ENCODE measurements at places on chromosomes 7 and 10.

GRCh38 chr7:45035371-45035770 is 35.4 kb downstream of the CCM2 start:
- DNase-seq, result no peak

DNA sequence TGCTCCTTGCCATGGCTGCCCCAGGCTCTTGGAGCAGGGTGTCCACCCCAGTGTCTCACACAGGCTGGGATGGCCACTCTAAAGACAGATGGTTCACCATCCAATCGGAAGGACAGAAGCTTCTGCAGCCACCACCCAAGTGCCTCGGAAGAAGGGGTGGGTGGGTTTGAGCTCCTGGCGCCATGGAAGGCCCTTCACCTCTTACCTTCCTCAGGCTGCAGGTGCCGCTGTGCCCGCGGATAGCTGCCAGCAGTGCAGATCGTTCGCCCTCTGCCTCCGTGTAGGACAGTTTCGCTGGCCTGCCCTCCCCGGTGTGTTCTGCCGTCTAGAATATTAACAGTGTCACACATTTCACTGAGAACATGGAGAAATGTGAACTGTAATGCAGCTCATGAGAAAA is 243.6 kb upstream of the GRB10 start:
- no peak for DNase-seq

DNA sequence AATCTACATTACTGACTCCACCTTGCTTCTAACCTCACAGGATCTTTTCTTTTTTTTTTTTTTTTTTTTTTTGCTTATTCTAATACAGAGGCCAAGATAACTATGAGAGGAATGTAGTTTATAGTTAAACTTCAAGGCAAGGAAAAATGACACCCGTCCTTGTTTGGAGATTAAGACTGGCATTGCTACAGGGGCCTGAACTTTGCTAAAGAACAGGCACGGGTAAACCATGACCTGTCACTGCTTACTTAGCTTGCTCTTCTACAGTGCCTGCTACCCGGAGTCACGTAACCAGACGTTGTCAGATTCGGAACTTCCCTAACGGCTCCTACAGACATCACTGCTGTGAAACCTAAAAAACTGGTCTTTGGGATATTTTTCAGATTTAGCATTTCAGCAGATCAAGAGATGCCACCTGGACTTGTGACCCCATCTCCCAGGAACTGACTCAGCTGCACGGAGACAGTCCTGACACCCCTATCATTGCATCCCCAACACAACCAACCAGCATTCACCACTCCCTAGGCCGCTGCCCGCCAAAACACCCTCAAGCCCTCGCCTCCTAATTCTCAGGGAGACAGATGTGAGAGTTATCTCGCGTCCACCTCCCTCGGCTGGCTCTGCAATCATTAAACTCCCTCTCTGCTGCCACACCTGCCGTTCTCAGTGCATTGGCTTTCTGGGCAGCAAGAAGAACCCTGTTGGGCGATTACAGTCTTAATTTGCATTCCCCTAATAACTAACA is 27.5 kb downstream of the MAD1L1 start:
- DNase-seq, result no peak

DNA sequence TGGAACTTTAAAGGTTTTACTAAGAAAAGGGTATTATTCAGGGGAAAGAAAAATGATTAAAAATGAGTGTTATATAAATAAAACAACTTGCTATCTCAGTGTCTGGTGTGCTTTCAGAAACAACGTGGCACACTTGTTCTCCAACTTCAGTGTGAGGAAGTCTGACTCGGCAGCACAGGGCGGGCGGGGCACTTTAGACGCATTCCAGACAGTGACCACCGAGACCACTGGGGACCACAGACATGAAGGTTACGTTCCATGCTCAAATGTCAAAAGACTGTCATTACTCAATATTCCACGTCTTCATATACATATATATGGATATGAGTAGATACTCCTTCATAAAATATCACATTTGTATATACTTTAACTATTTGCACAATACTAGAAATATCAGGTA is 87.0 kb downstream of the LARP4B start:
- DNase-seq, result no peak

GRCh38 chr7:158512042-158512441 is 75.6 kb downstream of the PTPRN2 start:
- no peak for DNase-seq

GRCh38 chr7:15921576-15921975 is 235.1 kb upstream of the MEOX2 start:
- no peak for DNase-seq

DNA sequence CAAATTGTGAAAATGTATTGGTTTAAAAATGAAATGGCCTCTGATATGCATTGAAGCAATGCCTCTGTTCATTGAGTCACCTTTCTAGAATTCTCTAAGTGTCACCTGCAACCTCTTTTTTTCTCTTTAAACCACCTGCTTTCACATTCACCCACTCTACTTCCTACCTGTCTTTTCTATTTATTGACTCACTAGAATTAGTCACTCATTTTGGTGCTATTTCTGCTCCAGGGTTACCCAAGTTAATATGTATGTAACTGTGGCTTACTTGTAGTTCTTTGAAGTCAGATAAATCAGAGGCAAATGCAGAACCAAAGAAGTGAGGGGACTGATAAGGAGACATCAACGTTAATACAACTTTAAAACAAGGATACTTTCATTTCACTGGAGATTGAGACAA is 674.7 kb downstream of the CCSER2 start:
- no peak for DNase-seq

DNA sequence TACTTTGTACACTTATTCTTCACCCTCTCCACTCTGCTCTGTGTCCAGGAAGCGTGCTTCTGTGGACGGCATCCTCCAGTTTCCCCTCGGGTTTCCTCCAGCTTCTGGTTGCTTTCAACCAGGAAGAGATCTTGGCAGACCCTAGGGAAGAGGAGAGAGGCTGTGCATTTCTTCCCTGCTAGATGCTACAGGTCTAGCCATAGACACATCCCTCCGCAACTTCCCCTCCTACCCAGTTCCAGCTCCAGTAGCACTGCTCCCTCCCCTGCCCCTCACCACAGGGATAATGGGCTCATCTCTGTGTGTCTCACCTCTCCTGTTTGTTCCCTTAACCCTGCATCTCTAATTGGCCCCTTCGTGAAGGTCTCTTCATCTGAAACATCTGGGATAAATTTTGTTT is 16.3 kb downstream of the TLL2 start:
- no peak for DNase-seq

GRCh38 chr10:112815269-112816032 is 134.6 kb upstream of the TCF7L2 start:
- no peak for DNase-seq

DNA sequence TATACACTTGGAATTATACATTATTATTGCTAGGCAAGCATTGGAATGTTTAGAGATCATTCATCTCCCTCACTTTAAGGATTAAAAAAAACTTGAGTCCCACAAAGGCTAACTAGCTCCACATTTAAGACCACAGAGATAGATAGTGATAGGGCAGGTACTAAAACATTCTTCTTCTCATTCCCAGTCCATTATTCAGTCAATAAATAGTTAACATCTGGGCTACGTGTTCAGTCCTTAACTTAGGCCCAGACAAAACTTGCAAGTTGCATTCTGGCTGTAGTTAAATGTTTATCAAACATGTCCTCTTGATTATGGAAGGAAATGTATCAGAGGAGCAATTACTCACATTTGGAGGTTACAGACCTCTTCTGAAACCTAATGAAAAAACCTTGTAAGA is 2.4 kb downstream of the GNG11 start:
- no peak for DNase-seq

DNA sequence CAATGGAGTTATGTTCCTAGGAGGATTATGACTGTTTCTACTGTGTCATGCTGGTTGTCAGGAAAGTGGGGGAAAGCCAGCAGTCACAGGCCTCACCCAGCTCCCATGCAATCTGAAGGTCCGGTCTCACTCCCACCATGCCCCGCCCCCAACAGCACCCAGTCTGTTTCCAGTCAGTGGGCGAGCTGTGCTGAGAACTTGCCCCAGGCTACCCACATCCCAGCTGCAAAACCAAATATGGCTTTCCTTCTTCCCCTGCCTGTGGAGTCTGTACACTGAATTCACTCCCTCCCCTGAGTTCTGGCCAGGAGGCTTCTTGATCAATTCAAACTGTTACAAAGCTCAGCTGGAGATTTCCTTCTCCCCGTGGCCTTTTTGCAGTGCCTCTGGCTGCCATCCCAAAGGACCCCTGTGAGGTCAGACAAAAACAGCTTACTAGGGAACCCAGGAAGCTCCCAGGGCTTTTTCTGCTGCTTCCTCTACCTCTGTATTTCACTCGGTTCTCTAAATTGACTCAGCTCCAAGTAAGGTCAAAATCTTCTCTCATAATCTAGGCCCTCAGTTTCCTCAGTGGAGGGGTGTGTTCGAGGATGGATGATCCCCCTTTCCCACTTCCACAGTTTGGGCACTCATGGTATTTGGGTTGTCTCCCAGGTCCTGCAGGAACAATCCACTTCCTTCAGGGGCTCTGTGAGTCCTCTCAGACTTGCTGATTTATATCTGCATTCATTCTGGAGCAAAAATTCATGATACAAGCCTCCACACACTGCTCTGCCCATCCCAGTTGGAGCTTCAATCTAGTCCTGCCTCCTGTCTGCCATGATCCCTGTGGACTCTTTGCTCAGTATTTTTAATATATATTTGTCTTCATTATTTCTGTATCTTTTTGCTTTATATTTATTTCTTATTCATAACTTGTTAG is 205.5 kb downstream of the SEMA3D start:
- DNase-seq, result peak; percentile 31

- DNase-seq, result no peak
Observed at GRCh38 chr10:100333661-100334440, 3.8 kb upstream of the PKD2L1 start.

GRCh38 chr10:70576803-70577517 is 25.6 kb downstream of the PRF1 start:
- no peak for DNase-seq

DNA sequence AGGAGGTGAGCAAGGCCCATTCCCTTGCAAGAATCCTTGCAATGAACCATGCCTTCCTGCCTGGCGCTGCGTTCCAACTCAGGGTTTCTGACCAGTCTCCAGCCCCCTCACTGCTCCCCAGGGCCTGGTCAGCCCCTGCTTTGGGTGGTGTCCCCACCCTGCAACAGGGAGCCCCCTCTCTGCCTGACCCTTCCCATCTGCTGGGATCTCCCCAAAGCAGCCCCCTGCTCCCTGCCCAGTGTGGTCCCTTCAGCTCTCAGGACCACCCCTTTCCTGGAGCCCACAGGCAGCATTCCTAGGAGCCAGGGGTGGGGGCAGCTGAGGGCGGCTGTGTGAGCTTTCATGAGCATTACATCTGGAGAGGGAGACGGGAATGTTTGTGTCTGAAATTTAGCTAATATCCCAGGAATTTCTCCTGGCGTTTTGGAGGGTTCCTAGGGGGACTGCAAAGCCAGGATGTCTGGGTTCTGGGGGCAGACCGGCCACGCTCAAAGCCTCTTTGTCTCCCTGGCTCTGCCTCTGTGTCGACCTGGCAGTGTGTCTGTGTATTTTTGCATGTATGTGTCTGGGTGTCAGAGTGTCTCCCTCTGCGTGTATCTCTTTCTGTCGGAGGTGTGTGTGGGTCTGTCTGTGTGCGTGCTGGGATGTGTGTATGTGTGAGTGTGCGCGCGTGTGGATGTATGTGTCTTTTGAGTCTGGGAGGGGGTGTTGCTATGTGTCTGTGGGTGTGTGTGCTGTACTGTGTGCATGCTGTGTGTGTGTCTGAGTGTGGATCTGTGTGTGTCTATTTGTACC is 300.5 kb upstream of the ZMIZ1 start:
- DNase-seq, result no peak

DNA sequence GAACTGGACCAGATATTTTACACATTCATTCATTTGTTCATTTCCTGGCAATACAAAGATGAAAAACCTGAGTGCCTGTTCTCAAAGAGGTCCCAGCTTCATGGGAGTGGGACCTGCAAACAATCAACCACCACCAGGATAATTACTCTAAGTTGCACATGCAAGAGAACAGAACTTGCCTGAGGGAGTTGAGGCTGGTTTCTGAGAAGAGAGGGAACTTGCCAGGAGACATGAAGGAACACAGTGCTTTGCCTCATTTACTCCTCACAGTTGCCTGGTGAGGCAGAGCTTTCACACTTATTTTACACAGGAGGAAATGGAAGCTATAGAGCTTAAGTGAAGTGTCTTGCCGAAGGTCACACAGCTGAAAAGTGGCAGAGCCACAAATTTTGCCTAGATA is 170.1 kb downstream of the SORCS3 start:
- DNase-seq, result no peak

- no peak for DNase-seq
Observed at GRCh38 chr7:98286701-98287485, 5.4 kb downstream of the BRI3 start.

- no peak for DNase-seq
Observed at GRCh38 chr7:7051206-7051877, 131.0 kb upstream of the C1GALT1 start.

DNA sequence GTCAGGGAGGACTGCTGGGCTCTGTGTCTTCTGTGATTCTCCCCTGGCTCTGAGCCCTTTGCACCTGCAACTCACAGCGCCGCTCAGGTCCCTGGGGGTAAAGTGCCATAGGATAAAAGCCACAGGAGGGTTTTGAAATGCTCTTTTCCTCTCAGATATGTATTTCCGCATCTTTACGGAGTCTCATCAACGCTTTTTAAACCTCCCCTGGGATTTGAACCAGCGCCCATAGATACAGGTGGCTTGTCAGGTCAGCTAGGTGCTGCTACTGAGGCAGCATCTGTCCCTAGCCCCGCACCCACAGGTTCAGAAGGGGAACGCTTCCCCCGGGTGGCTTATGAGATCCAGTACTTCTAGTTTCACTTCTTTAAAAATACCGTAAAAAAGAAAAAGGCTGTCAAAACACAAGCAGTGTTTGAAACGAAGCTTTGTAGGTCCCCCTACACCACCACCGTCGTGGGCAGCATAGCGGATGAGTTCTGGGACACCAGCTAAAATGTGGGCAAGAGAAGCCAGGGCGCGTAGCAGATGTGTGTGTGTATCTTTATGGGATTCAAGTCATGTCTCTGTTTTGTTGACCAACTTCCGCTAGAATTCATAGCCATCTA is 173.5 kb downstream of the CUX1 start:
- no peak for DNase-seq

DNA sequence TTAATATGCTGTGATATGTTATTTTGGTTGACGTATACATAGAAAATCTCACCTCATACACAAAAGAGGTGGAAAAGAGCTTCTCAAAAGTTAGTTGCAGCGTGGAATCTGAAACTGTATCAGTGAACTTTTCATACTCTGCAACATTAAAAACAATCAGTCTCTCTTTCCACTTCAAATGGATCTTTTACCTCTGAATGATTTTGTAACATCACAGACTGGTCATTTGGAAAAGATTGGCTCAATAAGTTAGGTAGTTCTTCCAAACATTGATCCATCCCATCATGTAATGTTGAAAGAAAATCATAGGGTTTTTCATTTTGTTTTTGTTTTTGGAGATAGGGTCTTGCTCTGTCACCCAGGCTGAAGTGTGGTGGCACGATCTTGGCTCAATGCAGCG is 131.1 kb downstream of the AHR start:
- DNase-seq, result no peak

Measured in NCI-H1092 treated with DMSO at 0.1 percent for 48 hours (cell line).